Stimulated activated CD4-positive, alpha-beta T cell treated with anti-CD3 and anti-CD28 coated beads, Interleukin-2, amount 100 ng/mL, for 48 hours (primary cell): ENCODE measurements at places on chromosomes 3 and 15.

GRCh38 chr3:106428565-106428994 lies 559.8 kb upstream of the CBLB start:
- peak; percentile 30 for DNase-seq

GRCh38 chr3:3209714-3210113 lies 30.2 kb upstream of the CRBN start:
- no peak for DNase-seq

DNA sequence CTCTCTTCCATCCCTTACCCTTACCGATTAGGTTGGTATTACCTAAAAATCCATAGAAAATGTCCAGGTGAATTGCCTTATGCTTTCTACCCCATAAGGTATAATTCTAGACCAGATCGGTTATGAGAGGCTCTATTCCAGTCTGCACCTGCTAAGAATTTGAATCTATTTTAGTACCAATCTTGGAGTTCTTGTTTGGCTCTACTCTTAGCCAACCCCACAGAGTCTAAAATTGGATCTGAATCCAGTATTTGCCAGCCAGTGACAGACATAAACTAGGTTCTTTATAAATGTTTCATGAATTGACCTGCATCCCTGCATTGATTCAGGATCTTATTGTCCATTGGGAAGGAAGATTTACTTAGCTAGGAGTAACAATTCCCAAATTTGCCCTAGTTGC lies 6.5 kb downstream of the KLHL24 start:
- no peak for DNase-seq

DNA sequence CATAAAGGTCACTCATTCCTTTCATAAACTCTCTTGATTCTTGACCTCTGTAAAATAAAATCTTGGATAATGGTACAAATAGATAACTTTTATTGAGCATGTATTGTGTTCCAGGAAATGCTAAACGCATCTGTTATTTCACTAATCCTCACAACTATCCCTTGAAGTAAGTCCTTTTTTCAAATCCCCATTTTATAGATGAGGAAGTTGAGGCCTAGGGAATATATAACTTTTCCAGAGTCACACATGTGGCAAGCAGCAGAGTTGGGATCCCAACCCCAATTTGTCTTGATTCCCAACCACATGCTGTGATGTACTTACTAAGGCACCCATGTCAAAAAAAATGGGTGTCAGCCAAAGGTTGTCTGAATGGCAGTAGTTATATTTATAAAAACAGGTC lies 6.3 kb downstream of the VPS39 start:
- no peak for DNase-seq

DNA sequence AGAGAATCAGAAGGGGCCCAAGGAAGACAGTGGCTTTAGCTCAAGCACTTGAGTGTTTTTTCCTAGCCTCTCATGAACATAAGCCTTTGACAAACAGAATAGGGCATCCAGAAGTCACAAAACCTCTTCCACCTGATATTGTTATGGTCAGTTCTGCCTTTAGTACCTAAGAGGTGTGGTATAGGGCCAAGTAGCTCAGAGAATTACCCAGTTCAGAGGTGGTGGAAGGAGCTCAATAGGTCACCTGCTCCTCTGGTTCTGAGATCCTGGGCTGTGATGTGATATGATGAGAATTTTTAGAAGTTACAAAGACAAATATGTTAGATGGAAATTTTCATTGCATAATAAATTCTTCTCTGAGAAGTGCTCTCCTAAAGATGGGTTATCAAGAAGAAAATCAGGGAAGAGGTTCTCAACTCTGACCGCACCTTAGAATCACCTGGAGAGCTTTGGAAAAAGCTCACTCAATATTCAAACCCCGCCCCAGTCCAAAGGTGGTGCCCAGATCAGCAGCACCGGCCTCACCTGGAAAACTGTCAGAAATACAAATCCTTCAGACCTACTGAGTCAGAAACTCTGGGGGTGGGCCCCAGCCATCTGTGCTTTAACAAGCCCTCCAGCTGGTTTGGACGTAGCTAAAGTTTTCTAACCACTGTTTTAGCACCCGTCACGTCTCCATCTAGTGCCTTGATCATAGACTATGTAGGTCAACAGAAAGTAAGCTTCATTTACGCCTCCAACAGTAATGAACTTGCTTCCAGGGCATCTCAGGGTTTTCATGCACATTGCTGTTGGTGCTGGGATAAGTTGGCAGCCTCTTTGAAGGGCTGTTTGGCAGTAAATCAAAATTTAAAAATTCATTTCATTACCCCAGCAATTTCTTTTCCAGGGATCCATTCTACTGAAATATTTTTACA lies 101.3 kb downstream of the MYH15 start:
- no peak for DNase-seq

DNA sequence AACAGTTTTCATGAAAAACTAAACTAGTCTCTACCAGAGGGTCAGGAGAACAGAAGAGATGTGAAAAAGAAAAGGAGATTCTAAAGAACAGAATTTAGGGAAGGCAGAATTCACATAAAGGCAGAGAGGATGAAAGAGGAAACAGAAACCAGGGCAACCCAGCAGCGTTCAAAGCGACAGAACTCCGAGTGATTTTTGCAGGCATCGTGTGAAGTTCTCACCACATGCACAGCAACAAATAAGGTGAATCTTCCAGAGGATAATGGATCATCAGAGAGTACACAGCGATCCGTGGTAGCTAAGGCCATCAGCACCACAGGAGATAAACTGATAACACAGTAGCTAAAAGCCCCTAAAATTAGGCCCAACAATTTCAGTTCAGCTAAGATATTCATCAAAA lies 250.8 kb upstream of the THBS1 start:
- no peak for DNase-seq

DNA sequence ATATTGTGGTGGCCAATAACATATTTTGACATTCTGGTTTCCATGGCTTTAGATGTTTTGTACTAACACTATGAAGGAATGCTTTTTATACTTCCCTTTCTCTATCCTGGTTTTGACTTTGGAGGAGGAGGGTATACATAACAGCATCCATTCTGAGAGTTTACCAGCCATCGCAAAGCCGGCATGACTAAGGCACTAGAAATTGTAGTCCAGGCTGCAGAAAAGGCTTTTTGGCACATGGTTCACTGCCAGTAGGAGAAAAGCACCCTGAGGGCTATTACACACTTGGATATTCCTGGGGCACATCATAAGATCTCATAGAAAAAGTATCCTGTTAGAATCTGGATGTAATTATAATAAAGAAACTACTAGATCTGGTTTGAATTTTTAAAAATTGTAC lies 101.8 kb downstream of the STT3B start:
- DNase-seq: no peak

GRCh38 chr15:31248951-31249350 lies 77.7 kb upstream of the KLF13 start:
- no peak for DNase-seq

GRCh38 chr3:151037746-151038477 lies 47.6 kb upstream of the MED12L start:
- DNase-seq: no peak

DNA sequence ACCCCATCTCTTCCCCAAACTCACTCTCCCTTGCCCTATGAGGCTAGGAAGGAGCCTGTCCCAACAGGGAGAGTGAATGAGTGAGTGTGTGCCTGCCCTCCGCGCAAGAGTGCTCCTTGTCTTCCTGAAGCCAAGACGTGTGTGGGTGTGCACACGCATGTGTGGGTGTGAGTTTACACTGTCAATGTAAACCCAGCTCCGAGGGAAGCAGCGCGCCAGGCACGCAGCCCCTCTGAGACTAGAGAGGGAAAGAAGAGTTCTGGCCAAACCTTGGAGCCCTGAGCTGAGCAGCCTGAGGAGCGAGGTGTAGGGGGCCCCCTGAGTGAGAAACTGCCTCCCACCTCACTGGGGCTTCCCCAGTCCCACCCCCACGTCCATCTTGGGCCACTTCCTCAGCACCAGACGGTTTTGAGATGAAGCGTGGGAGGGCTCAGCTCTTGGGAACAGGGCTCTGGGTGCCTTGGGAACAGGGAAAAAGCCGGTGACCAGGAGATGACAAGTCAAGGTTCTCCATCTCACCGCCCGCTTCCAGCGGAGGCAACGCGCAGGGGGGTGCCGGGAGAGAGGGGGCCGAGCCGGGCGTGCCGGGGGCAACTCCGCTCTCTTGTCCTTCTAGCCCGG lies 5.1 kb downstream of the MECOM start:
- no peak for DNase-seq

DNA sequence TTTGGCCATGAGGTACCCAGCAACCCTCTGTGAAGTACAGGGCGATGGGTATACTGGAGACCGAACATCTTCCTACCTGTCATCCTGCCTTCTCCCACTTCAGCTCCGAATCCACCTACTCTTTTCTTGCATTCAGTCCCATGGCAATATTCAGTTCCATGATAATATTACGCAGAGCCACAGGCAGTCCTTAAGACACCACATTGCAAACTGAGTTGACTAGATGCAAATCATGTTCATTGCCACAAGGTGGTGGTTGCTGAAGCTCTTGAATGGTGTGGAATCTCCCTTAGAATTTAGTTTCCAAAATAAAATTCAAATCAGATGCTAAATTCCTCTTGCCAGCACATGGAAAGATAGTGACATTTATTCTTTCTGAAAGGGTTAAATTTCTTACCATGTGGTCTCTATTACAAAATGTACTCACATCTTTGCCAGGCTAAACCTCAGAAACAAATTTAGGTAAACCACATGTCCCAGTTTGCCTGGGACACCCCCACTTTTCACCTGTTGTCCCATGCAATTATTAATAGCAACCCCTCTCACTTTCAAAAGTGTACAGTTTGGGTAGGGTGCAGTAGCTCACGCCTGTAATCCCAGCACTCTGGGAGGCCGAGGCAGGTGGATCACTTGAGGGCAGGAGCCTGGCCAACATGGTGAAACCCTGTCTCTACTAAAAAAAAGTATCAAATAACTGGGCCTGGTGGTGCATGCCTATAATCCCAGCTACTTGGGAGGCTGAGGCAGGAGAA lies 1.7 kb upstream of the NME9 start:
- DNase-seq: no peak

DNA sequence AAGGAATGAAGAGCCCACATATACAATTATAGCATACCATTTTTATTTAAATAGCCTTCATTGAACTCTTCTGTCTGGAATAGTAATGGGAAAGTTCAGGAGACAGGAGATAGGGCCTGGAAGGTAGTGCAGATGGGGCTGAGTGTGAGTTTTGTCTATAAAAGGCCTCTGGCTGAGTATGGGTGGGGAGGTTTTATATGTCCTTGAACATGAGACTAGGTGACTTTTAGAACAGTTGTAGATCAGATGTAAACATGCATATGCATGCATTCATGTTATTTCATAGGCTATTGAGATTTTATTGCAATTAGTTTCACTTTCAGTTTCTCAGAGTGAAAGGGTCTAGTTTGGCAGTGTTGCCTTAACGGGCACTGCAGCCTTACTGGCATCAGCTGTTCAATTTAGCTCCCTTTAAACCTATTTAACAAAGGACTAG lies 27.1 kb downstream of the CGGBP1 start:
- DNase-seq: no peak

DNA sequence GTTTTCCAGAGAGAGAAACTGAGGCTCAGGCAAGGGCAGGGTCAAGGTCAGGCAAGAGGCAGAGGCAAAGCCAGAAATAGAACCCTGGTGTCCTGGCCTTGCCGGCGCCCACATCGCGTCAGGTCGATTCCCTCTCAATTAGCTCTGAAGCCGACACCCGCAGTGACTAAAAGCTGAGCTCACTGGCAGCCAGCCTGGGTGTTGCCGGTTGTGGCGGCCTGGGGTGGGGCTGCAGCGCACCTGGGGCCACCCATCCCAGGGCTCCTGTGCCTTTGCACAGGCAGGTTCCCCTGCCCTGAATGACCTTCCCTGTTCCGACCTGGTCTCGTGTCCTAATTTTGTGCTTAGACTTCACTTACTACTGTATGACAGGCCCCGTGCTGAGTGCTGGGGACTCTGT lies 6.2 kb downstream of the SEMA3F start:
- DNase-seq: no peak

DNA sequence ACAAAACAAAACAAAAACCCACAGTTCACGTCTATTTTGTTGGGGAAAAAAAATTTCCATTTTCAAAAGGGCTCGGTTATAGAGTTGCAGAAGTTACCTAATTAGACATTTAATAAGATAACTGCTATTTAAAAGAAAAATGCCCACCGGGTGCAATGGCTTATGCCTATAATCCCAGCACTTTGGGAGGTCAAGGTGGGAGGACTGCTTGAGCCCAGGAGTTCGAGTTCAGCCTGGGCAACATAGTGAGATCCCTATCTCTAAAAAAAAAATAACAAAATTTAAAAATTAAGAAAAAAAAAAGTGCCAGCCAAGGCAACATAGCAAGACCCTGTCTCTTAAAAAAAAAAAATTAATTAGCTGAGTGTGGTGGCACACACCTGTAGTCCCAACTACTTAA lies 19.2 kb downstream of the SEC11A start:
- no peak for DNase-seq

DNA sequence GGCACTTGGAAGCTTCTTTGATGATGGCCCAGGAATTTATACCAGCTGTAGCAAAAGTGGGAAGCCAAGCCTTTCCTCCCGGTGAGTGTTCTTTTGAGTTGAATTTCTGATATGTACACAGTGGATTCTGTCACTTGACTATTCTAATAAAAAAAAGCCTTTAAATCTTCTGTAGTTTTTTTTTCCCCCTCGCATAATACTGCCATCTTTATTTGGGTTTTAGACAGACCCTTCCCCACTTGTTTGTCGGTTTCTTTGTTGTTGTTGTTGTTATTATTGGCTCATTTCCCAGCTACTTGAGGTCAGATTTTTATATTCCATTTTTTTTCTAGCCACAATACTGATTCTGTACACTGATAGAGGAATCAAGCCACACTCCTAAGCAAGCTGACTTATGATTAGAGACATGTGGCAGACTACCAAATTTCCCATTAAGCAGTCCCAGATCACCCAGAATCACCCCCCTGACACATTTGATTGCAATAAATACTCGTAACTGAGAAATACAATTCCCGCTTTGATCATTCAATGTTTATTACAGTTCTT lies 122.4 kb upstream of the IL12A start:
- no peak for DNase-seq
